ENCODE measurements at places on chromosomes 6 and 20.

DNA sequence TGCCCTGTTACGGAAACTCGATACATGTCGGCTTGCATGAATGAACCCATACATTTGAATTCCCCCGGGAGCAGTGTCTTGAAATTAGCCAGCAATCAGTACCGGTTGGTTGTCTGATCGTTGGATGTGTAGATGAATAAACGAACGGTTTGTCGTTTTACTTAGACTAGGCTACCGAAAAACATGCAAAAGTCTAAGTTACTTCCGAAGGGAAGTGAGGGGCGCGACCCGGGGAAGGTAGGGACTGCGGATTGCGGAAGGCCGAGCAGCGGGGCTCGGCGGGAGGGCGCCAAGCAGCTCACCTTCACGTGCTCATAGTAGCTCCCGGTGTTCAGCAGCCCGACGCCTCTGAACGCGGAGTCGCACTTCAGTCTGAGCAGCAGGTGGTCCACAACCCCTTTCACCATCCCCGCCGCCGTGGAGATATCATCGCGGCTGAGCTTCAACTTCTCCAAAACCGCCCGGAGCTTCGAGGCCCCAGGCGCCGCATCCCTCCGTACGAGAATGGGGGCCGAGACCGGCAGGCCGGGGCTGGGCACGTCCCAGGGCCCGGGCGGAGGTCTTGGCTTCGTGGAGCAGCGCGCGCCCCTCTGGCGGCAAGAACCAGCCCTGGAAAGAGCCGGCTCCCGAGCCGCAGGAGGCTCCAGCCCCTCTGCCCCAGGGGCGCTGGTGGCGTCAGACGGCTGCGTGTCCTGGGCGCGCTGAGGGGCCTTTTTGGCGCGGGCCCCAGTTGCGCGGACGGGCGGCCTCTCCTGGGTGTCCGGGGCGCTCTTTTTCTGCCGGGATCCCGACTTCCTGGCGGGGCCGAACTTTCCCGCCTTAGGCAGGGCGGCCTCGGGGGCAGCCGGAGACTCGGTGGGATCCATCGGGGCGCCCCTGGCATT is 632 bp downstream of the CGAS start:
- no peak for DNase-seq

DNA sequence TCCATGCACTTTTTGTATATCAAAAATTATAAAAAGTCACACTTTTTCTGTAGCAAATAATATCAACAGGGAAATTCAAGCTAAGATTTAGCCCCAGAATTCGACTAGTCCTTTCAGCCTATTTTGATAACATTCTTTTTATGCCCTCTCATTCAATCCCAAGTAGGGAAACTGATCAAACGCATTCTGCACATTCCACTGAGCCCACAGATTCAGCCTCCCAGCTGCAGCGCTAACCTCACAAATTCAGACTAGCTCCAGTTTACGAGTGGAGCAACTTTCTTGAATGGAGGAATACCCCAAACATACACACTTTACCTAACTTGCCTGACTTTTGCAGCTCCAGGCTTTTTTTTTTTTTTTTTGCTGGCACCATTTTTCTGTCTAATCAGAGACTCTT is 70.3 kb upstream of the HEY2 start:
- DNase-seq, result no peak

DNA sequence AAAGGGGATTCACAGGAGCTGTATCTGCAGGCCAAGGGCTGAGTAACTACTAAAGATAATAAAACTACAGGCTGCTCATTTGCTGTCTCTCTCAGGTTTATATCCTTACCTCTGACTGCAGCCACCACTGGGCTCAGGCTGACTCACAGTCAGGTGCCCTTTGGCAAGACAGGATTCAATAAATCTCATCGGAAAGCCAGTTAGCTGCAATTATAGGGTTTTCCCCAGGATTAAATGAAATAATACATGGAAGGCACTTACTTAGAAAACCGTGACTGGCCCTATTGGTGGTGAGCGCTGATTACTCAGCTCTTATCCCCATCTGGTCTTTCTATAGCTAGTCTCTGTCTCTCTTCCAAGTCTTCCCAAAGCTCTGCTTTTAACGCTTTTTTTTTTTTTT is 26.4 kb downstream of the RMND1 start:
- DNase-seq, result no peak

DNA sequence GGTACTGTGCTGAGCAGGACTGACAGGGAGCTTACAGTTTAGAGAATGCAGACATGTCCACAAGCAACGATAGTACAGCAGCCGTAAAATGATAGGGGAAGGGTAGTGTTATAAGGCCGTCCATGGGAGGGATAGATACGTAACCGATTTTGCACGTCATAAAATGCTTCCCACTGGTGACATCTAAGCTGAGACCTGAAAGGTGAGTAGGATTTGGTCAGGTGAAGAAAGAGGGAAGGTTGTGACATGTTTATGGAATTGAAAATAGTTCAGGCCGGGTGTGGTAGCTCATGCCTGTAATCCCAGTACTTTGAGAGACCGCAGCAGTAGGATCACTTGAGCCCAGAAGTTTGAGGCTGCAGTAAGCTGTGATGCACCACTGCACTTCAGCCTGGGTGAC is 25.6 kb downstream of the SNX9 start:
- no peak for DNase-seq

Data from anterior cingulate cortex (tissue), 58 donors.